ENCODE measurements at places on chromosomes 12 and 14.

DNA sequence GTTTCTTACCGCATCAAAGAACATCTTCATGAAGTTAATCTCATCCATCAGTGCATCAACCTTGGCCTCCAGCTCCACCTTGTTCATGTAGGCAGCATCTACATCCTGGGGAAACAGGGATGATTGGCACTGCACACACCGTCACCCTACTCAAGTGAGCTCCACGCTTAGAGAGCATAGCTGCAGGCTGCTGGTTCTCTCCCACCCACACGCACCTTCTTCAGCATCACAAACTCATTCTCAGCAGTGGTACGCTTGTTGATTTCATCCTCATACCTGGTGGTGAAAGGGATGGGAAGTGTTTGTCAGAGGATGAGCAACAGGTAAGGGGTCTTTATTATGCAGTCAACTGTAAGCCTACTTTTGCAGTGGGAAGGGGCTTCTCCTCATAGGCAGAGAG lies 2.3 kb downstream of the KRT5 start:
- no peak for DNase-seq

DNA sequence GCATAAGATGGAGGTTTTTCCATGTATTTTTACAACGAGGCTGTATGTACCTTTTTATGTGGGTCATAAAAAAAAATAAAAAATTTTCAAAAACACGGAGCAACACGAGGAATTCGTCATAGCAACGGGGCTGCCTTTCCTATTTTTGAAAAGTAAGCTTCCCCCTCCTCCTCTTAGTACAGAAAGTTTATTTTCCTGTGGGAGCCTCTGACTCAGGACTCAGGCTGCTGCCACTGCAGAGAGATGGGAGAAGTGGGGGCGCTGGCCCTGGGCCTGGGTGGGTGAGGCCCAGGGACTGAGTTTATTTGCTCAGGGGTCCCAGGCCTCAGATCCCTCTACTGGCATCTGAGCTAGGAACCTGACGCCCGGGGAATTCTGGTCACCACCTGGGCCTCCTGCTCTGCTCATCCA lies 10.2 kb upstream of the CMKLR1 start:
- DNase-seq = no peak

DNA sequence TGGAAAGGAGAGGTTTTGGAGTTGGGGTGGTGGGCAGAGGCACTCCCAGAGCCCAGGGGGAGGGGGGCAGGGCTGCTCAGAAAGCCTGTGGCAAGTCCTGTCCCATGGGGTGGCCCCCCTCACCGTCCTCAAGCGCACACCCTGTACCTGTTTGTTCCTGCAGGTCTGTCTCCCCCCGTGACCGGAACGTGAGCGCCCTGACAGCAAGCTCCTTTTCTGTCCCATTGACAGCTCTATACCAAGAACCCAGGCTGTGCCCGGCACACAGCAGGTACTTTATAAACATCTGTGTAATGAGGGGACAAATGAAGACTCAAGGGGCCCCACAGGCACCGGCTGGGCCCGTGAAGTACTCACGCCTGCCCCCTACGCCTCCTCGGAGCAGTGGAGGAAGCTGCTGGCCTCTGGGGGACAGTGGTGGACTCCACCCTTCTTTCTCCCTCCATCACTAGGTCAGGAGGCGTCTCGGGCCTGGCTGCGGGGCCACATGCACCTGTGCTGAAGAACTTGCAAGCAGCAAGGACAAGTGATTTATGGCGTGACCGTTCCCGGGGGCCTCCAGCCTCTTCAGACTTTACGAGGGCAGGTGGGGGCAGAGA lies 65.8 kb downstream of the GALNT9 start:
- DNase-seq = no peak

DNA sequence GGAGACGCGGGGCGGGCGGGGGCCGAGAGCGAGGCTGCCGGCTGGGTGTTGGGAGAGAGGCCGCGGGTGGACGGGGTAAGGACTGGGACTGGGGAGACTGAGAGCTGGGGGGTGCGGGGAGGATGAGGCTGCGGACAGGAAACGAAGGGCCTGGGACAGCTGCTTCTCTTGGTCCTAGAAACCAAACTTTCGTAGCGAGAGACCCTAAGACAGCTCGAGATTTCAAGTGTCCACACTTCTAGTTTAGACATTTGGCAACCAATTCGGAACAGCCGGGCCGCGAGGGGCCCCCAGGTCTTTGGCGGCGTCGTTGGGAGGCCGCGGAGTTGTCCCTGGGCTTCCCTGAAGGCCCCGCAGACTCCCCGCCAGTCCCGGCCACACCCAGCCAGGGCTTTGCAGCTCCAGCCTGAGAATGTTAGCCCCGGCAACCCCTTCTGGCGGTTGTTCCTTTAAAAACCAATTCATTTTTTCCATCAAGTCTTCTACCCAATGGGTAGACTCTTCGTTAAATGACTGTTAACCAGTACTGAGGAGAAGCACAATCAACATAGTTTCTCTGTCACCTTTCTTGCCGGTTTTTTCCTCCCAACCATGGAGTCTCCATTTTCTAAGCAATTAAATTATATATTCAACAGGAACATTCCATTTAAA lies 11.5 kb downstream of the NKX2-1 start:
- no peak for DNase-seq

- no peak for DNase-seq
Measured at GRCh38 chr12:127194176-127194575, 1072.8 kb upstream of the TMEM132C start.

- no peak for DNase-seq
Measured at GRCh38 chr14:22699801-22700564, 55.8 kb upstream of the OR6J1 start.

DNA sequence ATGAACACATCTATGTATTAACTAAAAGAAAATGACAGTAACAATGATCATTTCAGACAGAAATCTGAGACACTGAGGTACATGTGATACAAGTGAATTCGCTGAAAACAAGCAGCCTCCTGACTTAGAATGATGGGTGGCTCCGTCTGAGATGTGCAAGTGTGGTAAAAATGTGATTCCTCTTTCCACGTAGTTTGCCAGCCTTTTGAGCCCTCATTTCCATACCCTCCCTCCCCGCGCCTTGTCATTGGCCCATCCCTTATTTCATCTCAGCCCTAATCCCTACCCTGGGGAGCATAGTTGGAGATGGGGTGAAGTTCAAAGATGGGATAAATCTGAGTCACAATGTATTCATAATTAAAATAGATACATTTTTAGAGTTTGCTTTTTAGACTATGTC lies 107.8 kb downstream of the BMP4 start:
- DNase-seq = no peak

DNA sequence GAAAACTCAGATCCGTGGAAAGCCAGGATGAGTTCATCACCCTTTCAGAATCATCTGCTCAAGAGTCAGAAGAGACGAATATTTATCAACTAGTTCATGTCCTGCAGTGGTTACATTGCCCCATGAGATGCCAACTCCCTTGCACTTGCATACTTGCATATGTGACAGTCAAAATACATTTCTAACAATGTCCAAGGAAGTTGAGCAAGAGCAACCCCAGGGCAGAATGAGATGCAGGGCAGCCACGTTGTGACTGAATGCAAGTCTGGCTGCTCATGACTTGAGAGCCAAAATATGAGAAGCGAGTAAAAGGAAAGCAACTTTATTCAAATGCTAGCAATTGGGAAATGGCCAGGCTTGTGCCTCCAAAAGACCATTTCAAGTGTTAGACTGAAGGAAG lies 23.6 kb upstream of the UTP20 start:
- no peak for DNase-seq
